ENCODE measurements at places on chromosomes 3 and 15.

- DNase-seq: no peak
Measured at GRCh38 chr3:72625602-72626337, 222.5 kb downstream of the SHQ1 start.

- no peak for DNase-seq
Measured at GRCh38 chr3:106345353-106346027, 476.7 kb upstream of the CBLB start.

DNA sequence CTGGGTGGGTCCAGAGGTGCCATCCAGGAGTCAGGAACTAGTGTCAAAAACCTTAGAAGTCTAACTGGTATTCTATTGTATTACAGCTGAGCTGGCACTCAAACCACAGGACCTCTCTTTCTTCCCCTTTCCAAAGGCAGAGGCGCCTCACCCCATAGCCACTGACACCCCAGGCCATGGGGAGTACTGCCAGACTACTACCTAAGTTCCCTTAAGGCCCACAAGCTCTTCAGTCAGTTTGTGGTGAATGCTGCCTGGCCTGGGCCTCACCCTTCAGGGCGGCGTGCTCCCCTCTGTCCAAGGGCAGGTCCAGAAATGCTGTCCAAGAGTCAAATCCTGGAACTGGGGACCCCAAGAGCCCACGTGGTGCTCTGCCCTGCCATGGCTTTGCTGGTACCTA is 43.0 kb upstream of the FGF7 start:
- no peak for DNase-seq

GRCh38 chr3:131033480-131034080 is 6.9 kb downstream of the NEK11 start:
- DNase-seq: peak; percentile 43

GRCh38 chr15:58213587-58214338 is 75.6 kb downstream of the AQP9 start:
- no peak for DNase-seq

- no peak for DNase-seq
Measured at GRCh38 chr3:140092848-140093536, 158.0 kb downstream of the CLSTN2 start.

DNA sequence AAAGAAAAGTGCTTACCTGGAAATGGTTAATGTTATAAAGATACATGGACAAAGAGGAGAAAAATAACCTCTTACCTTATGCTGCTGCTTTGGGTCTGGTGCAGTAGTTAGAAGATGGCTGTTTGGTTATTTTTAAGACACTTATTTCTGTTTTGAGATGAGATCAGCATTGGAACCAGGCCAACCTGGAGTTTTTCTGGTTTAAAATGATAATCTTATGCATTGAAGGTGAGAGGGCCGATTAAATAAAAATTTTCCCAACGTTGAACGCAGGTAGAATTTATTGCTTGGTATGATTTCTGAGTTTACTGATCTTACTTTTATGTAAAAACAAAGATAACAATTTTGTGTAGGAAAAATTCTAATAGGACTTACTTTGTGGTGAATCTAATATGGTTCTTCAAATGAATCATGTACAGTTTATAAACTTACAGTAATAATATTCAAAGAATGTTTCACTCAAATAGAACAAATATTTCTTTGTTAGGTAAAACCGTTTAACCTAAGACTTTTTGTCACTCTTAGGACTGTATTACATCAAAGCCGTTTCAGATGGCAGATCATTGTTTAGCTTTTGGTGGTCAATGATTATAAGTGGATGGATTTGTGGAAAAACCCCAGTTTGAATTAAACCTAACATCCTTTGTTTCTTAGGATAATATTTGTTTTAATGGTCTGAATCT is 14.9 kb downstream of the UBE2E2 start:
- DNase-seq: no peak

DNA sequence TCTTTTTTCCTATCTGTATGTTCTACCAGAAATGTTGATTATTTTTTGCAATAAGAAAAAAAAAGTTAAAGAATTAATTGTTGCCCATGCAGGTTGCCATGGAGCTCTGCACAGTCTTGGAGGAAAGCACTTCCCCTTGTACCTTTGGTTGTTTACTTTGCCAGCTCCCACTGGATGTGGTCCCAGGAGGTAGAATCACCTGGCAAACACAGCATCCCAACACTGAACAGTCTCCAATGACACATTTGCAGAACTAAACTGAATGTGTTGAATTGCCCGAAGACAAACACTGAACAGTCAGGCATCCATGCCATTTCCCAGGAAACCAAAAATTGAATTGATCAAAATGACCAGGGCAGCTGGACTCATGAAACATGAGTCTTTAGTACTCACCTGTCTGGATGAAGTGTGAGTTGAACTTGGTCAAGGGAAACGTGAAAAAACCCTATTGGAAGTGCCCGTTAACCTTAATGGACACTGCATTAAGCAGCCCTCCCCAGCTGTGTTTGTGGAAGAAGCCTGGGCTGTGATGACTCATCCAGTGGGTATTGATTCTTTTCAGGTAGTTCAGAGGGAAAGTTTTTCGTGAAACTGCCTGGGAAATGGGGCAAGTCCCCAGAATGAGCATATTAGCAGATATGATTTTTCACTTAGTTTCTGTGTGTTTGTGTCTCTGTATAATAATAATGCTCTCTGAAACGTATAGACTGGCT is 284.7 kb upstream of the STT3B start:
- no peak for DNase-seq

GRCh38 chr15:82292271-82292670 is 29.7 kb downstream of the SAXO2 start:
- DNase-seq: no peak

GRCh38 chr3:72848703-72849081 is 447 bp upstream of the SHQ1 start:
- peak; percentile 55 for DNase-seq

GRCh38 chr3:71083726-71084131 is 499.8 kb downstream of the FOXP1 start:
- DNase-seq: no peak

GRCh38 chr3:197600796-197601565 is 45.2 kb upstream of the BDH1 start:
- DNase-seq: no peak

DNA sequence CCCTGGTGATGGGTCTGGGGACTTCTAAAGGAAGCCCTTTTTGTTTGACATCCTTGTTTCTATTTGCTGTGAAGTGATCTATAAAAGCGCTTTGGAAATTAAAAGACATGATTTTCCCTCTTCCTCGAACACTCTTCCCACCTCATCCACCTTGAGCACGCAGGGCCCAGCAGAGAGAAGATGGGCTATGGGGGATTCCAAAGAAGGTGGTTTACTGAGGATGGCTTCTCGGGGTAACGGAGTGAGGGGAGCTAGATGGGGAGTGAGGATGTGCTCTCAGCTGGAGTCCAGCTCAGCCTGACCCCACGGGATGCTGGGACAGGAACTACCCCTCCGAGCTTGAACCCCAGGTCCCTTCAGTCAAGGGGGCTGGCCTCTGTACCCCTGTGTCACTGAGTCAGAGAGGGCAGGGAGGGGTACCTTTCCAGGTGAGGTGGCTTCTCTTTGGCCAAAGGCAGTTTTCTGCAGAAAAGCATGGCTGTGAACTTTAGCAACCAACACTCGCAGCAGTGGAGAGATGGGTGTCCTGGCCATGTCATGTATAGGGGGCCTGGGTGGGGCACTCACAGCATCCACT is 180.7 kb upstream of the SMAD3 start:
- no peak for DNase-seq

DNA sequence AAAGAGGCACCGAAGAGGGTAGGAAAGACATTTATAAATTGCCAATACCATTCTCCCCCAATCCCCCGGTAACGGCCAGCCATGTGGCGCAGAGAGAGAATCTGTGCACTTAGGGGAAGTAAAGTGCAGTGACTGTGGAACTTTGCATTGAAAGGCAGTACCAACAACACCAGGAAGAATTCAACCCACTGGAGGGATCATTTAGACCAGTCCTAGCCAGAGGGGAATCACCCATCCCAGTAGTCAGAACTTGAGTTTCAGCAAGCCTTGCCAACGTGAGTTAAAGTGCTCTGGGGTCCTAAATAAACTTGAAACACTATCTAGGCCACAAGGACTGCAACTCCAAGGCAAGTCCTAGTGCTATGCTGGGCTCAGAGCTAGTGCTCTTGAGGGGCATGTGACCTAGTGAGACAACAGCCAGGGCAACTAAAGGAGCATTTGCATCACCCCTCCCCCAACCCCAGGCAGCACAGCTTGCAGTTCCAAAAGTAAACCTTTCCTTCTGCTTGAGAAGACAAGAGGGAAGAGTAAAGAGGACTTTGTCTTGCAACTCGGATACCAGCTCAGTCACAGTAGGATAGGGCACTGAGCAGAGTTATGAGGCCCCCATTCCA is 15.0 kb downstream of the CEP70 start:
- no peak for DNase-seq

GRCh38 chr15:33584797-33585196 is 274.0 kb downstream of the RYR3 start:
- DNase-seq: no peak

DNA sequence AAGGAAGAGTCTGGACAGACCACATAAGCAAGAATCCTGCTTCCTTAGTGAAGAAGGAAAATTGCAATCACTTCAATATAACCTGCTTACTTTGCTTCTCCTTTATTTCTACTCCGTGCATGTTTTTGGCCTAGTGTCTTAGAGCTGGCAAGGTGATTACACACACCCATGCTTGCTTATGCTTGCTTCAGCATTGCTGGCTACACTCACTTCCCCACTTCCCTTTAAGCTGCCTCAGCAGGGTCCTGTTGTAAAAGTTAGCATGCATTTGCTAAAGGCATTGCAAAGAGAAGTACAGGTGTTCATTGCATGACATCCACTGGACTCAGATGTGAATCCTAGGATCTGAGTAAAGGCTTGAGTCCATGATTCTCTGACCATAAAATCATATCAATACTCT is 47.5 kb upstream of the STT3B start:
- no peak for DNase-seq

GRCh38 chr3:65576966-65577365 is 461.8 kb downstream of the MAGI1 start:
- no peak for DNase-seq

- DNase-seq: no peak
Measured at GRCh38 chr3:71185733-71186455, 397.6 kb downstream of the FOXP1 start.

DNA sequence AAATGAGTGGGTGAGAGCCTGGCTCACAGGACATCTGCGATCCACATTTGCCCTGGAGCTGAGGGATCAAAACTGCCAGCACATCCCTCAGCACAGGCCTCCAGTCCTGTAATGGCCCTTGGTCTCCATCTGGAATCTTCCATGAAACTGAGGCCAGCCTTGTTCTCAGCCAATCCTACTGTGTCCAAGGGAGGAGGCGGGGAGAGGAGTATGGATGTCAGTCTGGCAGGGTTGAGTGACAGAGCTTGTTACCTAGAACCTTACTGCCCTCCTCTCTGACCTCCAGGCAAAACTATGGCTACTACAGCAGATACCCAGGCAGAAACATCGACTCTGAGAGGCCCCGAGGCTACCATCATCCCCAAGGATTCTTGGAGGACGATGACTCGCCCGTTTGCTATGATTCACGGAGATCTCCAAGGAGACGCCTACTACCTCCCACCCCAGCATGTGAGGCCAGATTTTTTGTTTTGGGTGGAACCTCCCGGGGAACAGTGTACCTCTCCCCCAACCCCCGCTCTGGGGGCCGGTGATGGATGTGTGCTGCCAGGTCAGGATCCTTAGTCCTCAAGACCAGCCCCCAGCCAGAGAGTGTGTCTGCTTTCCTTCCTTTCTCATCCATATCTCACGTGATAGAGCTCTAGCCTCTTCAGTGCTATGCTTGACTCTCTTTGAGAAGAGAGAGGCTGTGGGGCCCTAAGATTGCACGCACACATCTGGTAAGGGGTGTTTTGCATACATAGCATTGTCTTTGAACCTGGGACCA is 41.3 kb downstream of the CHDH start:
- DNase-seq: no peak

- DNase-seq: peak; percentile 68
Measured at GRCh38 chr3:46909535-46910161, 32.1 kb downstream of the PTH1R start.

GRCh38 chr3:71026634-71027578 is 556.6 kb downstream of the FOXP1 start:
- DNase-seq: no peak

DNA sequence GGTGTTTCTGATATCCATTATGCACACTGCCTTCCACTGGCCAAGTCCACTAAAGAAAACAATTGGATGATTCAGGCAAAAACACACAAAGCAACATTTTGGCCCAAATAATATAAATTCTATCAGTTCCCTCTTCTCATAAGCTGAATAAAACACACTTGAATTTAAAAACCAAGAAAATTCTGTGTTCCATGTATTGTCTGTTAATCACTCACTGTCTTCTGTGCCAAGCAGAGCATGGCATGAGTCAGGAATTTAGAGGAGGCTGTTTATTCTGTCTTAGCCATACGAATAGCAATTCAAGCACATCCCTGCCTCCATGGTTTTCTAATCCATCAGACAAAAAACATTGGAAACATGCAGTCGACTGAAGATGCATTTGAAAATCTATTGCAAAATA is 215.6 kb upstream of the UMPS start:
- DNase-seq: no peak

DNA sequence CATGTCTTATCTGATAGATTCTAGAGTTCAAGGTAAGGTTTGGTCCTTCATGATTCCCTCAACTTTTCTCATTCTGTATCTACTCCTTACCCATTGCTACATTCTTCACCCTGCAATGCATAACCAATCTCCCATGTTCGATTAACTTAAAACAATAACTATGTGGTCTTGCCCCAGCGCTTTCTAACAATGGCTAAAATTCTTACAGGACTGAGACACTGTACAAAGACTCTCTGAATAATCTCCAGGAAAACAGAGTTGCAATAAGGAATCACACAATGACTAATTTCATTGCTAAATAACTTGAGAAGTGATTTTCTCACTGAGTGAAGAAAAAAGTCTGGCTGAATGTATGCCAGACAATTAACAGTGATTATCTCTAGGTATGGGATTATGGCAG is 69.6 kb upstream of the FAM174B start:
- DNase-seq: no peak

- DNase-seq: no peak
Measured at GRCh38 chr3:72465853-72466252, 382.4 kb downstream of the SHQ1 start.

DNA sequence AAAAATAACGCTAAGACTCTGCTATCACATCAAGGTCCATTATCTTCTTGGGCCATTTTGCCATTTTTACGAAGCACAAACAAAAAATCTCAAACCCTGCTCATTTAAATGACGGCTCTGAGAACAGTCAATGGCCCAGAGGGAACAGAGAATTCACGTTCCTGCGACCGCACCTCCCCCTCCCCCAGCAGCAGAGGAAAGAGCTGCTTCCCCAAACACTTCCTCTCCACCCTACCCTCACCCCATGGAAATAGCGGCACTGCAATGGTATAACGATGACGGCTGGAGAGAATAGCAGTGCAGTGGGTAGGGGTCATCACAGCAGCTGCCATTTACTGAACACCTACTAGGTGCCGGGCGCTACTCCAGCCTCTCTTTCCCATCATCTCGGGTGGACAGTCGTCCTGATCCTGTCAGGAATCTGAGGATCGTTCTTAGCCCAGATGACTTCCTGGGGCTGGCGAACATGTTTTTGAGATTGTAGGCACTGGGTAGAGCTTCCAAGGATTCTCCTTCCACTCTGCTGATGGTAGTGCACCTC is 113.3 kb downstream of the IQSEC1 start:
- no peak for DNase-seq
